ENCODE measurements at places on chromosomes 7 and 10. TPM values are rescaled to one million over a fixed set of nuclear protein-coding genes. Genes with fewer than 3 reads are reported as not detected.
A peak's percentile ranks its signal among the peaks of the same experiment; 100 is the strongest.

The ZNF862 gene
- 23.1 TPM for total RNA-seq

The IFIT3 gene
- total RNA-seq: 151 TPM

The CTNNA3 gene
- total RNA-seq: not detected

The UNCX gene
- total RNA-seq: not detected

The CLCN1 gene
- 0.09 TPM for total RNA-seq

The UCMA gene
- total RNA-seq: not detected

- peak within 1 kb of the TSS; percentile 74 for H3K27ac ChIP-seq
- peaks cover 21% of the 10 kb centered on the region for H3K27me3 ChIP-seq
- DNase-seq: peak; percentile 73
- peaks cover 27% of the 10 kb centered on the region for H3K4me1 ChIP-seq
- peak within 1 kb of the TSS; percentile 96 for H3K4me3 ChIP-seq
These were observed at the start of gene GIGYF1 for GRCh38 chr7:100694098-100694745. TSS of gene GIGYF1 (minus strand) at chr7:100694250. CDS start at chr7:100688238, 6,012 bp downstream.

- no peaks in the 10 kb centered on the region for H3K36me3 ChIP-seq
- no peak for DNase-seq
- no peaks in the 10 kb centered on the region for H3K4me1 ChIP-seq
- no peak overlapping the region for H3K27ac ChIP-seq
These were observed 313.1 kb downstream of the SKIDA1 start for GRCh38 chr10:21212348-21212747.

DNA sequence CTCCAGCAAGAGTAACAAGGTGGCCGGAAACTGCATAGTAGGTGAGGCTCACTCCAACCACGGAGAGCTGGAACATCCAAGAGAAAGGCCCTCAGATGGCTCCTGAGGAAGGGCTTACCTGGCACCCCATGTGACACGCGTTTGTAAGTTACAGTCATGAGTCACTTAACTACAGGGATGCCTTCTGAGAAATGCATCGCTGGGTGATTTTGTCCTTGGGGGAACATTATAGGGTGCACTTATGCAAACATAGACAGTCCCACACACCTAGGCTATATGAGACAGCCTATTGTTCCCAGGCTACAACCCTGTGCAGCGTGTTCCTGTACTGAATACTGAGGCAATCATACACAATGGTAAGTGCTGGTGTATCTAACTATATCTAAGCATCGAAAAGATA, 139.9 kb downstream of the PKD1L1 start:
- no peak overlapping the region for H3K4me3 ChIP-seq
- H3K36me3 ChIP-seq: no peaks in the 10 kb centered on the region
- no peaks in the 10 kb centered on the region for H3K4me1 ChIP-seq
- no peak for DNase-seq

GRCh38 chr7:108135446-108136190, 5.5 kb upstream of the LAMB4 start:
- no peaks in the 10 kb centered on the region for H3K36me3 ChIP-seq
- H3K4me3 ChIP-seq: no peak overlapping the region
- peaks cover 73% of the 10 kb centered on the region for H3K27me3 ChIP-seq
- peak; percentile 68 for DNase-seq
- peaks cover 18% of the 10 kb centered on the region for H3K4me1 ChIP-seq
- H3K27ac ChIP-seq: peak overlapping the region; percentile 3

- no peak overlapping the region for H3K4me3 ChIP-seq
- no peak overlapping the region for H3K27ac ChIP-seq
- H3K36me3 ChIP-seq: no peaks in the 10 kb centered on the region
- H3K4me1 ChIP-seq: peaks cover 13% of the 10 kb centered on the region
- H3K27me3 ChIP-seq: peaks cover 2% of the 10 kb centered on the region
- DNase-seq: no peak
These were observed 183.7 kb upstream of the CDK1 start for GRCh38 chr10:60594476-60595051.

GRCh38 chr10:61943674-61944378, 42.3 kb downstream of the ARID5B start:
- peaks cover 57% of the 10 kb centered on the region for H3K4me1 ChIP-seq
- peaks cover 60% of the 10 kb centered on the region for H3K36me3 ChIP-seq
- H3K27me3 ChIP-seq: no peaks in the 10 kb centered on the region
- H3K4me3 ChIP-seq: peak overlapping the region; percentile 73
- DNase-seq: no peak

GRCh38 chr10:29407280-29407858, 118.5 kb downstream of the LYZL1 start:
- no peak overlapping the region for H3K4me3 ChIP-seq
- peaks cover 9% of the 10 kb centered on the region for H3K36me3 ChIP-seq
- H3K27ac ChIP-seq: no peak overlapping the region

- no peaks in the 10 kb centered on the region for H3K27me3 ChIP-seq
- no peak overlapping the region for H3K27ac ChIP-seq
- H3K4me1 ChIP-seq: peaks cover 44% of the 10 kb centered on the region
- no peak overlapping the region for H3K4me3 ChIP-seq
- no peak for DNase-seq
- H3K36me3 ChIP-seq: peaks cover 38% of the 10 kb centered on the region
These were observed 96.9 kb downstream of the OSBPL3 start for GRCh38 chr7:24882989-24883621.

GRCh38 chr7:158613481-158613880, 25.9 kb upstream of the PTPRN2 start:
- H3K27me3 ChIP-seq: no peaks in the 10 kb centered on the region
- no peak overlapping the region for H3K4me3 ChIP-seq
- H3K4me1 ChIP-seq: peaks cover 9% of the 10 kb centered on the region
- H3K27ac ChIP-seq: no peak overlapping the region
- DNase-seq: no peak

DNA sequence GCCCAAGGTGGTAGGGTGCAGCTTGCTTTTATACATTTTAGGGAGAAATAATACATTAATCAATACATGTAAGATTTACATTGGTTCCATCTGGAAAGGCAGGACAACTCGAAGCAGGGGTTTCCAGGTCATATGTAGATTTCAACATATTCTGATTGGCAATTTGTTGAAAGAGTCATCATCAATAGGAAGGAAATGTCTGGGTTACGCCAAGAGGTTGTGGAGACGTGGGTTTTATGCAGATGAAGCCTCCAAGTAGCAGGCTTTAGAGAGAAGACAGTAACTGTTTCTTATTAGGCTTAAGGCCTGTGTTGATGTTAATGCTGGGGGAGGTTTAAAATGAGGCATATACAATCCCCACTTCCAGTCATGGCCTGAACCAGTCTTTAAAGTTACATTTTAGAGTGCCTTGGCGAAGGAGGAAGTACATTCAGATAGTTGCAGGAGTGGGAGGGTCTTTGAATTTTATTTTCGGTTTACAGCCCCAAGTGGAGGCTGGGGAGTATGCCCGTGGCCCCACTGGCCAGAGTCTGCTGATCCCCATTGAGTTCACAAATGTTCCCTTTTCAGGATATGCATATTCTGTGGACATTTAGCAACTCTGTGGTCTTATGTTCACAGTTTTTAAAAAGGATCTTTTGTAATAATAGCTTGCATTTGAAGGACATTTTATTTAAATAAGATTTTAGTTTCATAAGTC, 166.0 kb upstream of the GDF10 start:
- H3K4me3 ChIP-seq: no peak overlapping the region
- no peaks in the 10 kb centered on the region for H3K4me1 ChIP-seq
- no peak for DNase-seq
- no peaks in the 10 kb centered on the region for H3K36me3 ChIP-seq
- H3K27ac ChIP-seq: no peak overlapping the region

DNA sequence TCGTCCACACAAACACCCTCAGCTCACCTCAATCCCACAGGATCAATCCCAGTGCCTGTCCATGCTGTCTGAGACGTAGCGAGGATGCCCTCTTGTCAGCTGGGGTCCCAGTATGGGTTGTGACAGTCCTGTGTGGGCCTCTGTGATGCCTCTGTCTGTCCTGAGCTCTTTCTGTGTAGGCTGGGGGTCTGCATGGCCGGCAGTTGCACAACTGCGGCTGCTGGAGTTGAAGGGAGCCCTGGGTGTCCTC, 12.4 kb downstream of the ANTXRL start:
- H3K27me3 ChIP-seq: no peaks in the 10 kb centered on the region
- H3K27ac ChIP-seq: no peak overlapping the region

- H3K36me3 ChIP-seq: no peaks in the 10 kb centered on the region
- no peaks in the 10 kb centered on the region for H3K27me3 ChIP-seq
- H3K27ac ChIP-seq: no peak overlapping the region
- no peak for DNase-seq
- no peaks in the 10 kb centered on the region for H3K4me1 ChIP-seq
These were observed 136.3 kb downstream of the SORCS1 start for GRCh38 chr10:107028236-107028635.

DNA sequence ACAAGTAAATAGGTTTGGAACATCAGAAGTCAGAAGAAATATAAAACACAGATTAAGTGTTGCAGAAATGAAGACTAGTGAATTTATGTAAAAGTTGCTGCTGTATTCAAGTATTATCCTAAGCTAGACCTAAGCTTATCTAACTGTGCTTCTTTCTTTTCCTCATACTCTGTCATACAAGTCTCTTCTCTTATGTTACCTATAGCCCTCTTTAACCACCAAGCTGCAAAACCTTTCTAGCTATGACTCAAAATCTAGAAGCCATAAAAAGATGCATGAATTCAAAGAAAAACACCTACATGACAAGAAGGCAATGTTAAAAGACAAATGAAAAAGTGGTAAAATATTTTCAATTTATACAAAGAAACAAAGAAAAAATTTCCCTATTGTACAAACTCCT, 23.0 kb downstream of the DENND11 start:
- H3K4me3 ChIP-seq: peak overlapping the region; percentile 4
- DNase-seq: no peak
- H3K27me3 ChIP-seq: no peaks in the 10 kb centered on the region
- H3K36me3 ChIP-seq: peaks cover 35% of the 10 kb centered on the region
- peaks cover 47% of the 10 kb centered on the region for H3K4me1 ChIP-seq
- H3K27ac ChIP-seq: peak overlapping the region; percentile 47
